ENCODE measurements at places on chromosomes 5 and 9. TPM values are rescaled to one million over a fixed set of nuclear protein-coding genes. Genes with fewer than 3 reads are reported as not detected.
A peak's percentile ranks its signal among the peaks of the same experiment; 100 is the strongest.

DNA sequence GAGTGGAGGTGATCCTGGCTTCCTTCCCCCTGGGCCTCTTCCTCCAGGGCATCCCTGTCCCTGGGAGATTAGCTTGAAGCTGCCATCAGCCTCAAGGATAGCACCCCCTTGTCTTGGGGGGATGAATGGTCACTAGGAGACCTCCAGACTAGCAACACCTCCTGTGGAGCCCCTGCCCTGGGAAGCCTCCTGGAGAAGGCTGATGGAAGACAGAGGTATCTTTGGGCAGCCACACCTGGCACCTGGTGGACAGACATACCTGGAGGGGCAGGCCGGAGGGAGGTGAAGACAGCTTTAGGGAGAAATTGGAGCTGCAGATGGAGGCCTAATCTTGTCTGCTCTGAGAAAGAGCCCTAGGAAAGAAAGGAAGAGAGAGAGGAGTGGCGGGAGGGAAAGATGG lies 9.0 kb upstream of the TTLL11 start:
- DNase-seq = no peak

- no peak for DNase-seq
Observed at GRCh38 chr9:88747768-88748167, 212.8 kb downstream of the NXNL2 start.

DNA sequence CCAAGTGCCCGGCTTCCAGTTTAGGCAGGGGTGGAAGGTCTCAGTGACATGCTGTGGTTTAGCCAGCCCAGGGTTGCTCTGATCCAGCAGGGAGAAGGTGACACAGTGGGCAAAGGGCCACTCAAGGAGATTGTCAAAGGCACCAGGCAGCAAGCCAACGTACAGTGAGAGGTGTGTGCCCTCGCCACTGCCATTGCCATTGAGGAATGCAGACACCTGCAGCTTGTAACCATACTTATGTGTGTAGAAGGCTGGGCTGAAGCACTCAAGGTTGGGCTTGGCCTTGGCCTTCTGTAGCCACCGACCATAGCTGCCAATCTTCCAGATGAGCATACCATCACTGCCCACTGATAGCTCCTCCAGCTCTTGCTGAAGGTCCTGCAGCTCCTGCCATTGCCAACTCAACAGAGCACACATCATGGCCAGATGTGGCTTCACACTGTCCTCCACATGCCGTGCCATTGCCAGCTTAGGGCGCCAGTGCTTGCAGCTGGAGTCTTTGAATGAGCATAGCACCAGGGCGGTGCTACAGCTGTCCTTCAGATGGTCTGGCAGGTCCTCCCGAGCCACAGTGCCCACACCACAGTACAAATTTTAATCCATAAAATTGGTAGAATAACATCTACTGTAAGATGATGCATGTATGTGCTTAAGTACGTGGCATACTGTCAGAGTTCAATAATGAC lies 59.7 kb upstream of the HMHB1 start:
- no peak for DNase-seq

- no peak for DNase-seq
Observed at GRCh38 chr5:91293131-91293530, 90.0 kb downstream of the ARRDC3 start.

GRCh38 chr5:10538103-10538788 lies 25.6 kb upstream of the ANKRD33B start:
- no peak for DNase-seq

- no peak for DNase-seq
Observed at GRCh38 chr5:148806520-148806931, 19.9 kb upstream of the ADRB2 start.

GRCh38 chr5:181192337-181193046 lies 12.5 kb downstream of the TRIM7 start:
- DNase-seq = no peak

DNA sequence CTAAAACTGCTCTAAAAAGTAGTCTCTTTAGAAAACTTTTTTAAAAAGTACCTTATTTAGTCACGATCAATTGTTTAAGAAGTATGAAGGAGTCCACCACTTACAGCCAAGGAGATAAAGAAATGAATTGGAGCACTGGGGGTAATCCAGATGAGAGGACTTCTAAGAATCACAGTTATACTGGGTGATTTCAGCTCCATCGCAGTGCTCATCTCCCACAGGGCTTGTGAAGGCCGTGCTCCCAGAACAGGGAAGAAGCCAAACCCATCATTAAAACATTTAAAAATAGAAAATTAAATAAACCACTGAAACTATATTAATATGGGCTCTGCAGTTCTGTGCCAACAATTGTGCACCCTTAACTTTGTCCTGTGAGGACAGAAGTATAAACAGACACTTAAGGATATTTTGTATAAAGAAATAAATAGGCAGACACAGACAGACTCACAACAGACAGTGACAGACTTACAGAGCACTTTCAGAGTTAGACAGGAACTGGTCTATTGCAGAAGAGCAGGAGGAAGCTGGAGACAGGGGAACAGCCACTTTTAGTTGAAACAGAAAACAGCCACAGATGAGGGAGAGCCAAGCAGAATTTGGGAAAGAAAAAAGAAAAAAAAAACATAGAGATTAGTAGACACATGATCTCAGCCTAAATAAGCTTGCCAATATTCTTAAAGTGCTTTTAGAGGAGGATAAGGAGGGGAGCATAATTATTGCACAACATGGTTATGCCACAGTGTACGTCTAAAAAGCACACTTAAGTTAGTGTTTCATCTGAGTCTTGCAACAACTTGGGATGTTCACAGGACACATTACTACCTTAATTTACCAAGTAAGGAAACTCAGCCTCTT lies 81.8 kb downstream of the FBXO38 start:
- no peak for DNase-seq

GRCh38 chr9:126723807-126724172 lies 81.0 kb upstream of the ZBTB43 start:
- no peak for DNase-seq

GRCh38 chr5:55220433-55221185 lies 6.5 kb downstream of the MCIDAS start:
- DNase-seq = no peak

- DNase-seq = no peak
Observed at GRCh38 chr5:158180407-158180806, 321.5 kb upstream of the CLINT1 start.

- DNase-seq = no peak
Observed at GRCh38 chr5:168273056-168273980, 18.1 kb upstream of the WWC1 start.

GRCh38 chr5:8919096-8919495 lies 626.8 kb downstream of the SEMA5A start:
- no peak for DNase-seq

DNA sequence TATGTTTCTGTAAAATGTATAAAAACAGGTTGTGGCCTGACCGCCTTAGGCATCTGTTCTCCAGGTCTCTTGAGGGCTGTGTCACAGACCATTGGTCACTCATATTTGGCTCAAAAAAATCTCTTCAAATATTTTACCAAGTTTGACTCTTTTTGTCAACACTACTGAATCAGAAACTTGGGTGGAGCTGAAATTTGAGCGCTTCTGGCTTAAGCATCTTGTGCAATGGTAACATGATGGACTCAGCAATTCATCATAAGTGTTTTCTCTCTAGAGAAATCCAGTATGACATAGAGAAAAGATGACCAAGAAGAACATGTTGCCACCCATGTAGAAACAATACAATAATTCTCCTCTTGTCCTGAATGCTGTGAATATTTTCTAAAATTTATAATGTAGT lies 387.9 kb downstream of the MAT2B start:
- no peak for DNase-seq

DNA sequence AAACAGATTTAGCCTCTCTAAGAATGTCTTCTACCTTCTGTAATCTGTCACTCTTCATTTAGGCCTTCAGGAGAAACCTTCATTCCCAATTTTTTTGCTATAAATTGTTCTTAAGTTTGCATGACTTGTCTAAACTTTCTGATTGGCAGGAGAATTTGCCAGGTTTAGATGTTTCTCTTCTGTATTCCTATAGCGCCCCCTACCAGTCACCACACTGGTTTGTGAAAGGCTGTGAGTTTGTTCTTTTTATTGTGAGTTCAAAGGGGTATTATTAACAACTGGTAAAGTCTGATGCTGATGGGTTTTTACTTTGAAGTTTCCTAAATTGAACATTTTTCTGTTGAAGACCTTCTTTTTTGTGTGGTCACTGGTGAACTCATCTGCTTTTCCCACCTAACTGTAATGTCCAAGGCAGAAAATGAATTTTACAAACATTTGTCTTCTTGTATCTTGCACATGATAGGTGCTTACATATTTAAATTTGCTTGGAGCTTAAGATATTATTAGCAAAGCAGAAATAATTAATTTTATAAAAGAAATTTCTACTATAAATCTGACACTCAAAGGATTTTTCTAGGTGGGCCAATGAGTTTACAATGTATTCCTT lies 18.4 kb upstream of the F2RL2 start:
- DNase-seq = no peak

DNA sequence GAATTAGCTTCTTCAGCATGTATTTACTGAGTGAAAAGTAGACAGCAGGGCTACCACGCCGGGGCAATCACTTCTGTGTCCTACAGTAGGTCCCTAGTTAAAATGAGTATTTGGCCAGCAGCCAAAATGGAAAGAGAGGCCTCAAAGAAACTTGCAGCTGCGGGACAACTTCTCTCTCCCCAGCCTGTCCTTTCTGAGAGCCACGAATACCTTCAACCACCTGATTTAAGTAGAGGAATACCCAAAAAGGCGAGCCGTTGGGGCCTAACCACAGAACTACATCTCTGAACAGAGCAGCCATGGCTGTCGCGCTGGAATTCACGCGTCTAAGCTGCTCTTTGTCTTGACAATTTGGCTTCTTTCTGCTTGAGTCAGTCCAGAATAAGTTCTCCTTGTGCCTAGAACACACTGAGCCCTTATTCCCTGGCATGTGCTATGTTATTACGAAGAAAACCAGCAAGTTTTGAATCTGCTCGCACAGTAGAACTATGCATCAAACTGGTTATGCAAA lies 43.8 kb upstream of the GOLPH3 start:
- peak; percentile 31 for DNase-seq

DNA sequence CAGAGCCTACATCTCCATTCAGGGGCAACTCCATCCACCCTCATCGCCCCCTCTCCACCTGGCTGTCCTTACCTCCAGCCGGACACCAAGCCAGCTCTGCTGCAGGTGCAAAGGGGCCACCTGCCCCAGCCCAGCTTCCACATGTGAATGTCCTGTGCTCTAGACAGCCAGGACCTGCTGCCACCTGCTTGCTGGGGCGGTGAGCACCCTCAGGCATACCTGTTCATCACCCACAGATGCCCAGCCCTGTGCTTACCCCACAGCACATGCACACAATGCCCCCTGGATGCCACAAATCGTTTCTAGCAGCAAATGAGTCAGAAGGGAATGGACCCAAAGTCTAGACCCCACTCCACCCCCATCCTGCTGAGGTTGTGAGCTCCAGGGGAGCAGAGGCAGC lies 13.3 kb upstream of the NKD2 start:
- DNase-seq = no peak

DNA sequence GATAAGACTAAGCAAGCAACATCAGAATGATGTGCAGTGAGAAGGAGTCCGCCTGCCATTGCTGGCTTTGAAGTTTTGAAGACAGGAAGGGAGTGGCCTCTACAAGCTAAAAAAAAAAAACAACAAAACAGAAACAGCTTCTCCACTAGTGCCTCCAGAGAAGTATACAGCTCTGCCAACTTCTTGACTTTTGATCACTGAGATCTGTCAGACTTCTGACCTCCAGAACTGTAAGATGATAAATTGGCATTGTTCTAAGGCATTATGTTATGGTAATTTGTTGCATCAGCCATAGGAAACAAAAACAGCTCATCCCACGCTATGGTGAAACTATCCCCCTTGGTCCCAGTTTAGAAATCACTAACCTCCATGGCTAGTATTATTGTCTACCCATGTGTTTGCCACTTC lies 131.0 kb upstream of the VCAN start:
- DNase-seq = no peak

The IL9 gene
- not detected for total RNA-seq

The DIPK1B gene
- 3.8 TPM for total RNA-seq

The NR6A1 gene
- total RNA-seq = 5.6 TPM

The PTGER4 gene
- 9.7 TPM for total RNA-seq

The SLC34A1 gene
- not detected for total RNA-seq

The BAAT gene
- total RNA-seq = 3.8 TPM

The PCDHA9 gene
- not detected for total RNA-seq

The ANKRD31 gene
- not detected for total RNA-seq
